Foreskin melanocyte (primary cell): ENCODE measurements at places on chromosomes 2 and 18.

DNA sequence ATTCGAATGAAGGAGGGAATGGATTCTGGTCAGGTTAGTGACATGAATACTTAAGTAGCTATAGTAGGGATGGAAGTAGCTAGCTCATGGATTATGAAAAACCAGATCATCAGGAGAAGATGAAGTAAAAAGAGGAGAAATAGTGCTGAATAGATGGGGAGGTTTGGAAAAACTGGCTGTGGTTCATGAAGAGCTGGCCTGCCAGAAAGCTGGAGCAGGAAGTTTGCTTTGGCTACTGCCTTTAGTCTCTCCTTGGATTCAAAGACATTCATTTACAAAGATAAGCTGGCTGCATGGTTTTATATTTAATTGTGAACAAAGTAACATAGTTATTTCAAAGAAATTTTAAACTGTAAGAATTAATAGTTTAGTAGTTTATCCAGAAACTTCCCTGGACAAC is 567.0 kb downstream of the RIT2 start:
- no peak for DNase-seq

GRCh38 chr18:3679241-3679640 is 229.3 kb downstream of the TGIF1 start:
- DNase-seq = no peak

DNA sequence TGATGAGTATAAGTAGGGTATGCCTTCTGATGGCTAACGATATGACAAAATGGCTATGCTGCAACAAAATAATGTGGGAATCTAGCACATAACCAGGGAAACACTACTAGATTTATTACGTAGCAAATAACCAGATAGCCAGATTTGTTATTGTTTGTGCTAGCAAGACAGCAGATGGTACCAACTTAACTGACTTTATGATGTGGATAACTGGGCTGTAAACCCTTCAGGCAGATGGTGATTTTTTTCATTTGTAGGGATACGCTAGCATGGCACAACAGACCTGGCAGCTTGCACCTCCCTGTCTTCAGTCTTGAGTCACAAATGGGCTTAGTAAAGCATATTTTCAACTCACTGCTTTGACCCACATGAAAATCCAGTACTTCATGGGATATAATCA is 48.7 kb downstream of the PRELID3A start:
- DNase-seq = no peak

GRCh38 chr18:46215902-46216723 is 111.9 kb downstream of the HAUS1 start:
- no peak for DNase-seq

- DNase-seq = no peak
Measured at GRCh38 chr2:121241466-121241865, 43.5 kb downstream of the TFCP2L1 start.

DNA sequence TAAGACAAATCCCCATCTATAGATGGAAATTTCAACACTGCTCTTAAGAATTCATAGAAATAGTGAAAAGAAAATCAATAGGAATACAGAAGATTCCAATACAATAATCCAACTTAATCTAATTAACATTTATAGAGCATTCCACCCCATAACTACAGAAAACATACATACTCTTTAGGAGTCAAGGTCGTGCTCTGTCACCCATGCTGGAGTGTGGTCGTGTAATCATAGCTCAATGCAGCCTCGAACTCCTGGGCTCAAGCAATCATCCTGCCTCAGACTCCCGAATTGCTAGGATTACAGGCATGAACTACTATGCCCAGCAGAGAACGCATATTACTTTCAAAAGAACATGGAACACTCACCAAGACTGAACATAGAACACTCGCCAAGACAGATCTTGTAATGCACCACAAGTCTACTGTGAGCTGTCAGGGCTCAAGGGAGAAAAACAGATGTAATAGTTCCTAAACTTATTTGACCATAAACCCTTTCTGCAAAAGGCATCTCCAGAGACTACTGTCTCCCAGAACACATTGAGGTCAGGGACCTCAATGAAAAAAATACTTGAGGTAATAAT is 14.1 kb downstream of the MEMO1 start:
- DNase-seq = no peak

DNA sequence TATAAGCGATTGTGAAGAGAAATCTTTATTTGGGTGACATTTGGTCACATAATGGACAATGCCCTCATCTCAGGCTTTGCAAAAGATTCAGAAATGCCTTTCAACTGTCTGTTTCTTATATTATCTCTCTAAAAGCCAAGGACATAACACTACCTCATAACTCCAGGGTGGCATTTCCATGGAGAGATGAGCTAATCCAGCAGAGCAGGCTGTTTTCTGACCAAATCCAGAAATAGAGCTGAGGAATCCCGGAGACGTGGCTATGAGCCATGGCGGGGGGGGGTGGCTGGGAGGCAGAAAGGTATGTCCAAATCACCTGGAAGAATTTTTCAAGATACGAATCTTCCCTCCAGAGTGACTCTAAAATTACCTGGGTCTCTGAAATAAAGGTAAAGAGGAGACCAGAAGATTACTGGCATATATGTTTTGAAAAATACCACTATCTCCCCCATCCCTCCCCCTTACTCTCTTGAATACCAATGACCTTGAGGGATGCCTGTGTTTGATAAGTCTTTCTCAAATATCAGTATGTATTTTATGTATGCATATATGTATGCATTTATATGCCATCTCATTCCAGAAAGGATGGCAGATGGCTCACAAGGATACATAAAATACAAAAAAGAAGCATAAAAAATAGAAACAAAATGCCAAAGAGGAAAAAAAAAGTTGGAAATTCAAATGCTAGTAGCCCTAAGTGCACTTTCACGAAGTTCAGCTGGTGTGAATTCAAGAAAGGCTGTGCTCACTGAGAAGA is 296.0 kb upstream of the MGAT5 start:
- no peak for DNase-seq

DNA sequence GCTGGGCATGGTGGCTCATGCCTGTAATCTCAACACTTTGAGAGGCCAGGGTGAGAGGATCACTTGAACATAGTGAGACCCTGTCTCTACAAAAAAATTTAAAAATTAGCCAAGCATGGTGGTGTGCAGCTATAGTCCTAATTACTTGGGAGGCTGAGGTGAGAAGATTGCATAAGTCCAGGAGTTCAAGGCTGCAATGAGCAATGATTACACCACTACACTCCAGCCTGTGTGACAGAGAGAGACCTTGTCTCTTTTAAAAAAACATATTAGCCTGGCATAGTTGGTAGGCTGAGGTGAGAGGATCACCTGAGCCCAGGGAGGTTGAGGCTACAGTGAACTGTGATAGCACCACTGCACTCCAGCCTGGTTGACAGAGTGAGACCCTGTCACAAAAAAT is 13.7 kb downstream of the TRAPPC8 start:
- no peak for DNase-seq

DNA sequence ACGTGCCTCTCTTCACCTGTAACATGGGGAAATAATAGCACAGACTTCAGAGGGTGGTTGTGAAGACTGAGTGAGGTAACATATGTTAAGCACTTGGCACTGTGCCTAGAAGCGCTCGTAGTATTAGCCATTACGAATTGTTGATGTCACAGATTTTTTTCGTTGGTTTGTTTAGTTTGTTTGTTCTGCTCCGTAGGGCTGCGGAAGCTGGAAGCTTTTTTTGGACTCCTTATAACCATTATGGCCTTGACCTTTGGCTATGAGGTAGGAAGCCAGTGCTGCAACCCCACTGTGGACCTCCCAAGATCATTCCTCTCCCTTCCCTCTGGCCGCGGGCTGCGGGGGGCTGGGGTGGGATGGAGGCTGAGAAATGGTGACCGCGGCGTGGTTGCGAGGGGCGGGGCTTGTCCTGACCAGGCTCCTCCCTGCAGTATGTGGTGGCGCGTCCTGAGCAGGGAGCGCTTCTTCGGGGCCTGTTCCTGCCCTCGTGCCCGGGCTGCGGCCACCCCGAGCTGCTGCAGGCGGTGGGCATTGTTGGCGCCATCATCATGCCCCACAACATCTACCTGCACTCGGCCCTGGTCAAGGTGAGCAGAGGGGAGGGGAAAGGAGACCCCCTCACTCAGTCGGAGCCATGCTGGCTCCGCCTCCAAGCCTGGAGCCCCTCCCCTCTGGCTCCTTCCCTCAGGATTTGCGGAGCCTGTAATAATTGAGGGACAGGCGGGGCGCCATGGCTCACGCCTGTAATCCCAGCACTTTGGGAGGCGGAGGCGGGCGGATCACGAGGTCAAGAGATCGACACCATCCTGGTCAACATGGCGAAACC is 5.5 kb downstream of the SLC11A1 start:
- peak; percentile 46 for DNase-seq

DNA sequence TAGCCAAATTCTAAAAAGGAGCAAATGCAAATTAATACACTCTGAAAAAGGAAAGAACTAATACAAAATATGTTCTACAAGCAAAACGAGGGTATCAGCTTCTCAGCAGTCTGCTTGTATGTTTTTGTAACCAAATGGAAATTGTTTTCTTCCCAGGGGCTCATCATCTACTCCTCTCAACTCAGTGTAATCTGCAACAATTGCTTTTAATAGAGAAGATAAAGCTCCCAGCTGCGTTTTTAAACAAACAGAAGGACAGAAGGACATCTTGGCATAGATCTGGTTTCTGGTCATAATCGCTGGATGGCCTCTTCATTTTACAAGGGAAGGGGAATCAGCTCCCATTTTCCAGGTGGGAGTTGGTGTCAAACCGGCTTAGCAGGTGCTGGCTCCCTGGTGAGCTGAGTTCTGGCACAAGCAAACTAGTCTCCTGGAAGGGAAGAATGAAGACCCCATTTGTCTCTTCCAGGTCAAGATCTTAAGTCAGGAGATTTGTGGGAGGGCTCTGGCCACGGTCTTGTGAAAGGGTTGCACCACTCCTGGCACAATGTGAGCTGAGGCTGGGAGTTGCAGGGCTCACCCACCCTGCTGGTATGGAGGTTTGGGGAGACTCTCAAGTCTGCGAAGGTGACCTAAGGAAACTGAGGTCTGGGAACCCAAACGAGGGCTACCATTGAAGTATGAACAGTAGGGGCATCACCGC is 41.6 kb downstream of the NPPC start:
- no peak for DNase-seq

- DNase-seq = peak; percentile 66
Measured at GRCh38 chr18:34493099-34493544, 217.0 kb upstream of the DTNA start.

GRCh38 chr2:162118166-162119031 is 33.6 kb downstream of the GCG start:
- DNase-seq = no peak

- peak; percentile 61 for DNase-seq
Measured at GRCh38 chr2:176096986-176097819, 2.4 kb upstream of the HOXD12 start.

- no peak for DNase-seq
Measured at GRCh38 chr2:128437204-128437565, 118.5 kb upstream of the HS6ST1 start.

- no peak for DNase-seq
Measured at GRCh38 chr2:101253703-101254450, 1.2 kb downstream of the CNOT11 start.

DNA sequence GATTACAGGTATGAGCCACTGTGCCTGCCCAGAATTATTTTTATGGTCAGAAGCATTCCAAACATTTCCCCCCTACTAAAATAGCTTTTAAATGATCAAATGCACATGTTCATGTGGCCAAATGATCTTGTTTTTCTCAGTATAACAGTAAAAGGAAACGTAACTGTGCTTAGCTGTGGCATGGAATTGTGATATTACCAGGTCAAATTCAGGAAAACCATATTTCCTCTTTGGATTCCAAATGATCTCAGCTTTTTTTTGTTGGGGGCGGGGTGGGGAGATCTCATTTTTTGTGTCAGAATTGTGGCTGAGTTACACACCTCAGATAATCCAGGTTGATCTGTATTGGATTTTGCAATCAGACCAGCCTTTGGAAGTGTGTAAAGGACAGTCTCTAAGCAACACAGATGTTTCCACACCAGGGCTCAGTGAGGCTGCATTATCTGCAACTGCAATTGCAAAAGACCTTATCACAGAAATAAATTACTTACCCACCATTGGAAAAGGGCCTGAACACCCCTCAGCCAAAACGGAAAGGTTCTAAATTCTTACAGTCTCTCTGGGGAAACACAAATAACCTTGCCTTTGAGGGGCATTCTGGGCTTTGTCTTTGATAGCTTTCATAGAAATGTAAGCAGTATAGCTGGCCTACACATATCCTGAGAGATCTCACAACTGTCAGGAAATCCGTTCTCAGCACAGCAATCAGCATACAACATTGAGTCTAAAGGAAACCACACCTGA is 8.4 kb downstream of the CASP10 start:
- no peak for DNase-seq

DNA sequence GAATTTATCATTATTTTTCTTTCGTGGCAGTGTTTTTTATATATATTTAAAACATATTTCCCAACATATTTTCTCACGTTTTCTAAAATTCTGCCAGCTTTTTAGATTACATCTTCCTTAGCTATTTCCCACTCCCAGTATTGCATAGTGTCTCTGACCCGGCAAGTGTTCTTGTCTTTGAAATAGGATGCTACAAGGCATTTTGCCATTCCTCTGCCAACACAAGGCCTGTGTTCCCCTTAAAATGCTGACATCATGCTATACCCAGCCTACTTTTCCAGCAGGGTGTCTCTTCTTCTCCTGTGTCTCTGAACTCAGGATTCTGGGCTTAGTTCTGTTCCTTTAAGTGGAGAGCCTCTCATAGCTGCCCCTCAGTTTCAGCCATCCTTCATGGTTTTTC is 115.2 kb downstream of the DIS3L2 start:
- no peak for DNase-seq

GRCh38 chr18:3709205-3709604 is 259.2 kb downstream of the TGIF1 start:
- no peak for DNase-seq
